Activated CD8-positive, alpha-beta memory T cell treated with anti-CD3 and anti-CD28 coated beads for 1 hour (primary cell): ENCODE measurements at places on chromosomes 16 and 17.
A peak's percentile ranks its signal among the peaks of the same experiment; 100 is the strongest.

DNA sequence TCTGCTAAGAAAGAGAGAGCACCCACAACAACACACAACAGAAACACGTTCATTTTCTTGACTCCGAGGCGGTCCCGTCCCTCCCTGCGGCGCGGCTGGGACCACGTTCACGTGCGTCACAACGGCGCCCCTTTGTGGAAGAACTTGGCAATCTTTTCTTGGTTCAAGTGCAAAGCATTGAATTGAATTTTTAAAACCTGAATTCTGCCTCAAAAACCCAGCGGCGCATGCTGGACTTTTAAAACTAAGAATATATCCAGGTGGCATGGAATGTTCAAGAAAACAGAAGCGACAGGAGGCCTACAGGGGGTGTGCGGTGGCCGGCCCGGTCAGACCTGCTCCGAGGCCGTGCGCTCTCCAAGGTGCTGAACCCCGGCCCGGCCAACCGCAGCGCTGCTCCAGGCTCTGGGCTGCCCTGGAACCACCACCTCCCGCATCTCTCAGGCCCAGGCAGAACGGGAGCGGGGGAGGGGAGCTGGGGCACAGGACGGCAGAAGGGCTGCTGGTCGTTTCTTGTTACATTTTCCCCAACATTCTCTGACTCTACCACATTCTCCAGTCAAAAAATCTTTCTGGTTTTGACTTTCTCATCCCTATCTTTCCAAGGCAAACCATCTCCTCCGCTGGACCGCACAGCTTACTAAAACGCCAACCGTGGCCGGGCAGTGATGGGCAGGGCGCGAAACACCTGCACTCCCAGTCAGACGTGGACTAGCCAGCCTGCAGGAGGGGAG is 3.4 kb upstream of the HEXD start:
- DNase-seq: peak; percentile 55

DNA sequence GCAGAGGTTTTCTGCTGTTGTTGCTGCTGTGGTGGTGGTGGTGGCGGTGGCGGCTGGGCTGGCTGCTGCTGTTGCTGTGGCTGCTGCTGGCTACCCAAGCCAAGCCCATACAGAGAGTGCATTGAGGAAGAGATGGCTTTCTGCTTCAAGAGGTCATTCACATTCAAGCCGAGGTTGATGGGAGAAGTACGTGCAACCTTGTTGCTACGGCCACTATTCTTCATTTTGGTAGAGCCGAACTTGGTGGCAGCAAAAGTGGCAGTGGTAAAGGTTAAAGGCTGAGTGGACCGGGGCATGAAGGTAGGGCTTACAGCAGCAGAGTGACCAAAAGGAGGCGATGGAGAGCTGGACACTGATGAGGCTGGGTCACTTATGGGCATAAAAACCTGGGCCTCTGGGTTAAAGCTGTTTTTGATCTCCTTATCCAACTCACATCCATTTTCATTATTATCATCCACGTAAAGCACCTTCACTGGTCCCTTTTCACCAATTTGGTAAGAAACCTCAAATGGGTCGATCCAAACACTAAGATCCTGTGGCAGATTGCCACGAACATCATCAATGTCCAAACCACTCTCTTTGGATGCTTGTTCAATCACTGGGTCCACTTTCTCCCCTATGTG is 2.8 kb downstream of the TOB1 start:
- DNase-seq: no peak

DNA sequence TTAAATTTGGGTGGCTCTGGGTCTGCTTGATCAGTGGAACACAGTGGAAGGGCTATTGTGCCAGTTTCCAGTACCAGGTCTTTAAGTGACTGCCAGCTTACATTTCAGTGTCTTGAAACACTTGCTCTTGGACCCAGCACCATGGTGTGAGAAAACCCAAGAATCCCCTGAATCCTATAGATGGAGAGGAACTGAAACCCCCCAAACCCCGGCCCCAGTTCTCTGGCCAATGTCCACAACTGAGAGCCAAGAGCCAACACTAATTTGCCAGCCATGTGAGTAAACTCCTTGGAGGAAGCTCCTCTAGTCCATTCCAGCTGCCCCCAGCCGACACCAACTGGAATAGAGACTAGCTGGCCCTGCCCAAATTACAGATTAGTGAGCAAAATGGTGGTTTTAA is 2.4 kb upstream of the ARL2BP start:
- no peak for DNase-seq

GRCh38 chr17:57418463-57419246 is 162.3 kb downstream of the MSI2 start:
- no peak for DNase-seq

DNA sequence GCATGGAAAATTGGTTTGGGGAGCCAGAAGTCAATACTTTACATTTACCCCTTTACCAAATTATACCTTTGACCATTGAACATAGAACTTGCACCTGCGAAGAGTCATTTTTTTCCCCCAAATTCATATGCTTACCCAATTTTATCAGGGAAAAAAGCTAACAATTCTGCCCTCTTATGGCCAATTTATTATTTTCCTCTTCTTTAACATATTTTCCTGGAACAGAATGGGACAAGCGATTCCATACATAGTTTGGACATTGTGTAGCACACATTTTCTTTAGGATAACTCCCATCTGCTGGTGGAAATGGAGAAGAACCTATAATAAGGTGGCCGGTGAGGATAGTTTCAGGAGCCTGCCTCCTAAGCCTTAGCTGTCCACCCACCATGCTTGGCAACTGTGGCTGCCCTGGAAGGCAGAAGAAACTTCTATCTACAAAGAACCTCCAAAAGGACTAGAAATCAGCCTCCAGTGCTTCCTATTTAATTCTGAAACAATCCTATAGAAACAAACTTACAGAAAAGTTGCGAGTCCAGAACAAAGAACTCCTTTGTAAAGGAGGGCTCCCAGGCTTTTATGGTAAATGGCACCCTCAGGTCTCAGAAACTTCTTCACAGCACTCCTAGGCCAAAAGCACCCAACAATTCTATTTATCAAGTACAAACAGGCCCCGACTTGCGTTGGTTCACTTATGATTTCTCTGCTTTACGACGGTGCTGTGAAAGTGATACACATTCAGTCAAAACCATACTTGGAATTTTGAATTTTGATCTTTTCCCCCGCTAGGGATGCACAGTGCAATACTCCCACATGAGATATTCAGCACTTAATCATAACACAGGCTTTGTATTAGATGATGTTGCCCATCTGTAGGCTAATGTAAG is 64.1 kb upstream of the CACNG4 start:
- no peak for DNase-seq

DNA sequence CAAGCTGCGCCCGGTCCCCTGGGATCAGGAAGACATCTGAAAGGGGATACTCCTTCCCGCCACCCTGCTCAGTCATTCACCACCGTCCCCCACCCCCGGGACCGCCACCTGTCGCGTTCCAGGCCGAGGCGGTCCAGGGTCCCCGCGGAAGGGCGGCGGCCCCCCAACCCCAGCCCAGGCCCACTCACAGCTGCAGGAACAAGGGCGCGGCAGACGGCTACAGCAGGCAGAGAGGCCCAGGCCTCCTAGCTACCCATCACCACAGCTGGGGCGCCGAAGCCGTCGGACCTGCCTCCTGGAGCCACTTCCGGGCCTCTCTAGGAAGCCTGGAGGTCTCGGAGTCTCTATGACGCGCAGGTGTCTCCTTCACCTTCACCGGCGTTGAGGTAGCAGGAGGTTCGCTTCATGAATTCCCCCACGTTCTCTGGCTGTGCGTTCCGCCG is at the start of gene SDR42E1:
SDR42E1 (minus strand) TSS at position 272 of the 443 bp plus-strand sequence. CDS start 10,612 bp downstream, outside the sequence.
- peak; percentile 47 for DNase-seq

GRCh38 chr17:32763855-32764439 is 113.0 kb downstream of the MYO1D start:
- no peak for DNase-seq

DNA sequence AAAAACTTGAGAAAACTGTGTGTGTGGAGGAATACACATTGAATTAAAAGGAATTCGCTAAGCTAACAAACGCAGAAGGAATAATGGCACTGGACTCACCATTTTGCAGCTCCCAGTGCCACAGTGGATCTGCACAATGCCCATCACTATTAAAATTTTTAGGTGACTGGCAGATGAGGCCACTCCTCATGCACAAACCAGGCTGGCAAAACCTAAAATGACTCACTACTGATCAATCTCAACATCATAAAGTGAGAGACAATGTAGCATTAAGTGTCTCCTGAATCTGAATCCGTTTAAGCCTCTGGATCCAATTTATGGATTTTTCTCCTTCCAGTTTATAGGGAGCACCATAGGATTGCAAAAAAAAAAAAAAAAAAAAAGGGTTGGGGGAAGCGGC is 20.6 kb downstream of the MYH10 start:
- DNase-seq: no peak

DNA sequence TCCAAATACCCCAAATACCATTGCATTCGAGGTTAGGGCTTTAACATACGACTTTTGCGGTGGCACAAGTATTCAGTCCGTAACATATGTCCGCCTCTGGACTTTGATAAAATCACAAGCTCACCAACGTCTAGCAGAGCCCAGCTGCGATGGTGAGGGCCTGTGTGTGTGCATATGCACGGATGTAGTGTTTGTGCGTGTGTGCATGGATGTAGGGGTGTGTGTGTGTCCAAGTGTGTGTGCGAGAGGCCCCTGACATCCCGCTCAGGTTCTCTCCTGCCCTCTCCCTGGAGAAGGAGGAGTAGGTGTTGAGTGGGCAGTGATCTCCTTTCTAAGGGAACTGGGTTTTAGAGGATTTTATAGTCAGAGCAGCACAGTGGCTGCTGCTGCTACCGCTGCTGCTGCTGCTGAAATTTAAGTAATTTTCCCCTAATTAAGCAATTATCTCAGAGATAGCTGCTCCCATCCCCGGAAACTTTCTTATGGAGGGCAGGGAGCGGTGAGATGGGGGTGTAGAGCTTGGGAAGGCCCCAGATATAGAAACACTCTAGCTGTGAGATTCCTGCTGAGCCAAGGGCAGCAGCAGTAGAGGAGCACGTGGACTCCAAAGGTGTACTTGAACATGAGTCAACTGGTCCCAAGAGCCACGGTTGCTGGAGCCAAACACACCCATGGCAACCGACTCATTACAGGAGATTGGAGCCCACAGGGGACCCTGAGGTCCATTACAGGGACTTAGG is 121.7 kb upstream of the SDK2 start:
- no peak for DNase-seq

GRCh38 chr16:15925631-15926030 is 23.8 kb upstream of the ABCC1 start:
- DNase-seq: no peak

- DNase-seq: no peak
These were observed 118.4 kb downstream of the CCDC182 start for GRCh38 chr17:57626520-57627210.

DNA sequence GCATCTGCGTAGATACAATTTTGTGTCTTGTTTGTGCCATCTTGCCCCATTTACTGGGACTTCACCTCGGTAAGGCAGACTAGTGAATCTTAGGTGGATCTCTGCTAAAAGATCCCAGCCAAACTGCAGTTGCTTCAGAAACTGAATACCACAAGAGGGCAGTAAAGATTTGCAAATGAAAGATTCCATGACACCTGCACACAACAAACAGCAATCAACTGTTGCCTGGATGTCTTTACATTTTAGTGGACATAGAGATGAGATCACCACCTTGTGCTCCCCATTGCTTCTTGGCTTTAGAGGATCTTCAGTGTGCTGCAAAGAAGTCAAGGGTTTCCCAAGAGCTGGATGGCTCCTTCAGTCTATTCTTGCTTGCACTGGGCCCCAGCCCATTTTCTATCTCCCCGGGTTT is 119.2 kb upstream of the CACNG5 start:
- no peak for DNase-seq

GRCh38 chr17:8935191-8935590 is 30.3 kb downstream of the PIK3R5 start:
- DNase-seq: peak; percentile 40

DNA sequence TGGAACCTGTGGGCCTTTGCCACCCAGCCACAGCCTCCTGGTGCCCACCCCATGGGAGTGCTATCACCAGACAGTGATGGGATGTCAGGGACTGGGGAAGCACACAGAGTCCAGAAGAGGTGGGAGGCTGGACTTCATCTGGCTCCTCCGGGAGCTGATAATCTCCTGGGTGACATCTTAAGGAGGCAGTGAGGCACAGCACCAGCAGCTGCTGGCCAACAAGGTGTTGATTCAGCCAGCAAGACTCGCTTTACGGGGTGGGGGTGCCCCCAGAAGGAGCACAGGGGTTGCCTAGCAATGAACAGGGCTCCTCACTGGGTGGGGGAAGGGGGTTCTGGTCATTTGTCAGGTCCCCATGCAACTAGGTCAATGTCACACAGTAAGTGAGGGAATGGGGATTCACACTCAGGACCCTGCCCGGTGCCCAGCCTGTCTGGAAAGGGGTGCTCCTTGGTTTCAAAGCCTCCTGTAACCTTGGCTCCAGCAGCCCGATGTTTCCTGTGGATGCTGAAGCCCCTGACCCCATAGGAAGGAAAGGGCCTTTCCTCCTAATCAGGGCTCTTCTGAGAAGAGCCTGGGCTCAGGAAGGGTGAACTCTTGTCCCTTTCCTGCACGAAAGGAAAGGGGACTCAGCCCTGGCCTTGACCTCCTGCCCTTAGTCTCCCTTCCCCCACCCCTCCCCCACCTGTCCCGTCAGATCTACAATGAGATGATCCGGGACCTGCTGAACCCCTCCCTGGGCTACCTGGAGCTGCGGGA is 17.7 kb downstream of the KIF19 start:
- no peak for DNase-seq

DNA sequence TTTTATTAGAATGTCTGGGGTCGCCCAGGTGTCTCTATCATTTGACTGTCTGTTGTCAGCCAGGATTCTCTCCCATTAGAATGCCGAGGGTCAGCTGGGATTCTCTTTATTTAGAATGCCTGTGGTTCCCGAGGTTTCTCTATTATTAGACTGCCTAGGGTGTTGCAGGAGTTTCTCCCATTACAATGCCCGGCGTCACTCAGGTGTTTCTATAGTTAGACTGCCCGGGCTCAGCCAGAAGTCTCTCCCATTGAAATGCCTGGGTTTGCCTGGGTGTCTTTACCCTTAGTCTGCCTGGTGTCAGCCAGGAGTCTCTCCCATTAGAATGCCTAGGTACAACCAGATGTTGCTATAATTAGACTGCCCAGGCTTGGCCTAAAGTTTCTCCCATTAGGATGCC is 2252.0 kb downstream of the TP53TG3F start:
- DNase-seq: no peak

GRCh38 chr17:305090-305976 is 47.3 kb downstream of the RPH3AL start:
- no peak for DNase-seq

- DNase-seq: no peak
These were observed 400 bp downstream of the CCDC42 start for GRCh38 chr17:8744086-8744785.

GRCh38 chr16:10180042-10180770 is 2.0 kb downstream of the GRIN2A start:
- no peak for DNase-seq

GRCh38 chr16:78395035-78395434 is 295.6 kb downstream of the WWOX start:
- no peak for DNase-seq

GRCh38 chr17:70622368-70623260 is 453.3 kb downstream of the KCNJ2 start:
- DNase-seq: no peak

- DNase-seq: no peak
These were observed 405.5 kb downstream of the TMEM114 start for GRCh38 chr16:8184854-8185253.

DNA sequence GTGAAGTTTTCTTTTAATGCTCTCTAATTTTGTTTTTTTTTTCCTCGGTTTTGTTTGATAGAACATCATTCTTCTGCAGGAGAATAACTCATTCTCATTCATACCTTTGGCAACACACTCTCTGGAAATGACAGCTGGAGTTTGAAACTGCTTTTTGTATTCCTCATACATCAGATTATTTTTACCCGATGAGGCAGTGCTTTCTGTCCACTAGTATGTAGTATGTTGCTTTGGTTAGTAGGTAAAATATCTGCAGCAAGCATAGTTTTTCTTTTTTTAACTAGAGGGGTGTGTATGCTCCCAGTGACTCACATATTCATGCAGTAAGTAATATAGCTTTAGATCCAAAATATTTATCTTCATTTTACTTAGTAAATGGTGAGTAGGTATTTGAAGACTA is 6.4 kb downstream of the PRKCA start:
- DNase-seq: no peak
